ENCODE measurements at places on chromosomes 12 and 14.

DNA sequence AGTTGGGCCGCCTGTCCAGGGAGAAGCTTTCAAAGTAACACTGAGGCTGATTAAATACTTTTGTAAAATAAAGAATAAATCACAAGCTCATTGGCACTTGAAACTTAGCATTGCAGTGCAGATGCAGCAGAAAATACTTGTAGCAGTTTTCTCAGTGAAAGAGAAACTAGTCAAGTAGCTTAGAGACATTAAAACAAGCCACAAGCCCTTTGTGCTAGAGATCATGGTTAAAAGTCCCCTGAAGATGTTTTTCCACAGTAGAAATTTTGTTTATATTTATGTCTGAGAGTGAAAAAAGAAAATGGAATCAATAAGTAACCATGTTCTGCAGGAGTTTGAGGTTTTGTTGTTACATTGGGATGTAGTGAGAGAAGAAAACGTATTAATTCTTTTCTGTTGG is 5.9 kb downstream of the PSEN1 start:
- DNase-seq = no peak

DNA sequence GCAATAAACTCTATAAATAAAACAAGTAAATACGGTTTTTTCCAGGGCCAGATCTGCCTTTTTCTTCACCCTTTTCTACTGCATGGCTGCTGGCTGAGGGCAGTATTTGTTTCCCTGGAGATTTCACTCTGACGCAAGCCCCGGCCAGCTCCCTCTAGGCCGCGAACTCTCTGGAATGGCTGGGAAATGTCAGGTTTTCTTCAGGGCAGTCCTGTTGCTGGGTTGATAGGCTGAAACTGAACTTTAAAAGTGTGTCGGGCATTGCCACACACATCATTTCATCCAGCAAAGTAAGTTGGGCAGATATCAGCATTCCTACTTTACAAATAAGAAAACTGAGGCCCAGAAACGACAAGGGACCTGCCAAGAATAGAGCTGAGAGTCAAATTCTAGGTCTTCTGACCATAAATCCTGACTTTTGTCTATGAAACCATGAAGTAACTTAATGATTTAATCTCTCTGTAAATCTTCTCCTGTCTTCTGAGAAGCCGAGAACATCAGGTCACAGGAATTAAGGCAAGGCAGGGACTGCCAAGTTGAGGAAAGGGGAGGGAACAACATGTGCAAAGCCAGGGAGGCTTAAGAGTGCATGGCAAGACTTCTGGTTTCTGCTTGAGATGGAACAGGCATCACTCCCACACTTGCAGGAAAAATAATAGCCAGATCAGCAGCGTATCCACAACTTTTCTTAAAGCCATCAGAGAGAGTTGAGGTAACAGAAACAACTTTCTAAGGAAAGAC is 205.0 kb upstream of the CCDC196 start:
- DNase-seq = no peak

DNA sequence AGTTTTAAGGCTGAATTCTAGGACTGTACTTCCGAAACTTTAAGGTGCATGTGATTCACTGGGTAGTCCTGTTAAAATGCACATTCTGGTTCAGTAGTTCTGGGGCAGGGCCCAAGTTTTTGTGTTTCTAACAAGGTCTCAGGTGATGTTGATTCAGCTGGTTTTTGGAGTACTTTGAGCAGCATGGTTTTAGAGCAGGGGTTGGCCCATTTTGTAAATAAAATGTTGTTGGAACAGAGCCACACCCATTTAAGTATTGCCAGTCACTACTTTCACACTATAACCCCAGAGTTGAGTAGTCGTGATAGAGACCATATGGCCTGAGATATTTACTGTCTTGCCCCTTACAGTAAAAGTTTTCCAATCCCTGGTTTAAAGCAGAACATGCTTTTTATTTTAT is 111.3 kb downstream of the SYNE2 start:
- no peak for DNase-seq

DNA sequence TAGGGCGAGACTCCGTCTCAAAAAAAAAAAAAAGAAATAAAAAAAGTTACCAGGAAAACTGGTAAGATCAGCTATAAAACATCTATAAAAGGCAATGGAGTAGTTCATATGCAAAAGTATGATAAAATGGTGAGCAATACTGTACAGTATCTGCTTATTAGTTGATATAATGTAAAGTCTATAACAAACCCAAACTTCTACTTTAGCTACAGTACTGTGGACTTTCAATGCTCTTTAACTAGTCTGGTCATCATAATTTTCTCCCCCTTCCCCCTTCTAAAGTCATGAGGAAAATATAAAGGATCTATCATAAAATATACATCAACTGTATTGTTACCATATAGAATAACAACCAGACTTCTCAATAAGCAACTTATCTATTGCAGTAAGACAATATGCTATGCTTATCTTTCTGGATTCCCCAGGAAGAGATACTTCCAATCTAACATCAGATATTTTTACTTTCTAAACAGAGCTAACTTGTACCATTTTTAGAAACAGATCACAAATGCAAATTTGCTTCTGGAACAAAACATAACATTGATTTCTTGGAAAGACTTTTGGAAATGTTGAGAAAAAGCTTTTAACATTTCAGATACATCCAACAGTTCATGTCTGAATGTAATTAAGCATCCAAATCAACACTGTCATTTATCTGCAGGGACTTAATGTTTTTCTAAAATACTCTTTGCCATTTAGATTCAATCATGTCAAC is 43.8 kb downstream of the MDM2 start:
- no peak for DNase-seq

DNA sequence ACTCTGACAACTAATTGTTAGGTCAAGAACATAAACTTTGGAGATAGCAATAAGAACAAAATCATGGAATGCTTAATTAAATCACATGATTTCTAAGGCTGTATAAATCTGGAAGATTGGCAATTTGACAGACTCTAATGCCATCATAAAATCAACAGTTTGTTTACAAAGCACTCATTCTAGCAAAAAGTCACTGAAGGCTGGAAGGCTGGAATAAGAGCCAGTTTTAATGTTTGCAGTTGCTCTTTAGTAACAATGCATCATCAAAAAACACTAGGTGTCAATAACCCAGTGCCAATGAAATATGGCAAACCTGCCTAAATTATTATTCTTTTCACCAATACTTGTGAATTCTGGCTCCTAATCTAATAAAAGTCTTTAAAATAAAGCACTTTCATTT is 65.0 kb downstream of the NUMB start:
- no peak for DNase-seq

GRCh38 chr14:32567543-32568384 is 238.7 kb downstream of the AKAP6 start:
- DNase-seq = no peak
